ENCODE measurements at places on chromosomes 1 and 21.

DNA sequence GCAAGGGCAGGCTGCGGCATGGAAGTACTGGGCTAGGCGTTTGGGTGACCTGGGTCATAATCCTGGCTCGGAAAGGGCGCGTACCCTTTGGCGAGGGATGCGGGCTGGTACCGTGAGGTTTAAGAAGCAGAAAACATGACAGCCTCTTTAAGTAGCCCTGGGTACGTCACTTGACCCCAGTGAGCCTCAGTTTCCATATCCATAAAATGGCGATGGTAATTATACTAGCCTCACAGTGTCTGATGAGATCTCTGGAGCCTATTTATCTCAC is 700 bp downstream of the PIGV start:
- DNase-seq: peak; percentile 36

GRCh38 chr1:154567386-154568156 is at the start of gene CHRNB2:
Gene CHRNB2 (plus strand): TSS chr1:154567778. CDS start chr1:154568045, 267 bp downstream.
- peak; percentile 64 for DNase-seq

- no peak for DNase-seq
These were observed 229.0 kb downstream of the FMN2 start for GRCh38 chr1:240320659-240321058.

GRCh38 chr21:43204638-43205037 is 35.8 kb downstream of the CRYAA start:
- DNase-seq: no peak

DNA sequence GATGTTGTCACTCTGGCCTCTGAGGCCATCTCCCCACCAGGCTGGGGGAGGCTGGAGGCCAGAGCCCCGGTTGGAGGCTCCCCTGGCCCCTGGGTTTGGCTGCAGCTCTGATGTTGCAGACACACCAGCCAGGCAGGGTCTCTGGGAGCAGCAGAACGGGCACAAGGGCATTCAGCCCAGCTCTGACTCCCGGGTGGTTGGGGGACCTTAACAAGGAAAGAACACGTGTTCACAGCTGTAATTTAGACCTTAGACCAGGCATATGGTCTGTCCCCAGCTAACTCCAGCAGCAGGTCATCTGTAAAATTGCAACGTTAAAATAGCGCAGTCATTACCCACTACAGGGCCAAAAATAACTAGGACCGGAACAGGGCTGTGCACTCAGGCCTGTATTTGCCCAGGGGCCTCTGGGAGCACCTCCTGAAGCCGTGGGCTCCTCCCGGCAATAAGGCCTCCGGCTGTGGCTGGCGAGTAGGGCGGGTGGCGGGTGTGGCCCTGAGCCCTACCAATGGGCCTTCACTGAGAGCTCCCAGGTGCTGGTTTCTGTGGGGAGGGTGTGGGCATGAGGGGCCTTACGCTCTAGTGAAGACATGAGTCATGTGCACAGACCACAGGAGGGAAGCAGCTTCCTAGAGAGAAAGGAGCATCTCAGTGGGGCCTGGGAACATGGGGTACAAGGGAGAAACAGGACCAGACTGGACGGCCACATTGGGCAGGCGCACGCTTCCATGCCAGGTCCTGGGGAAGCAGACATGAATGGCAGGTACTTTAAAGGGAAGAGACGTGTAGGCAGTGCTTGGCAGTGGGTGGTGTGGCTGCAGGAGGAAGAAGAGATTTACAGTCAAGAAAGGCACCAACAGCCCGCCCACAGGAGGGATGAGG is 6.1 kb downstream of the LDLRAP1 start:
- peak; percentile 94 for DNase-seq

DNA sequence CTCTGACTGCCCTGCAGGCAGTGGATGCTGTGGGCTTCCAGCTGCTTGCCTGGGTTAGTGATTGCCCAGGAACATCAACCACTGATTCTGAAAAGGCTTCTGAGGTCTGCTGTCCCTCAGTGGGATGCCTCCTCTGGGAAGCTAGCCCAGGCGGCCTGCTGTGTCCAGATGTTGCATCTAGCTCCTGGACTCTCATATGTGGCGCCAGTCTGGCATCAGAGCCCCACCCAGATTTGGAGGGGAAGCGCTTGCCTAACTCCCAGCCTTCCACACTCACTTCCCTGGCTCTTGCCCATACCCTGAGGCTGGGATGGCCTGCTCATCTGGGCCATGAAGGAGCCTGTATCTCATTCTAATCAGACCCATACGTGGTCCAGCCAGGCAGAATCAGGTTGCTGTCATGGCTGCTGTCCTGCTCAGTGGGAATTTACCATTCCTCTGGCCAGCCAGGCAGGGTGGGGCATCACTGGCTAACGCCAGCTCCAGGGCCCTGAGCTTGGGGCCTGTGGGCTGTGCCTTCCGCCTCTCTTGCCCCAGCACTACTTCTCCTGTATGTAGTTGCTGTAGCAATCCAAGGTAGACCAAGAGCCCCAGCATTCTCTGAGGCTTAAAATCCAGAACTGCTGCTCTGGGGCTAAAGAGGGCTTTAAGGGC is 4.1 kb downstream of the CSF1 start:
- DNase-seq: no peak

- no peak for DNase-seq
These were observed 13.3 kb downstream of the CDK18 start for GRCh38 chr1:205517763-205518162.

- no peak for DNase-seq
These were observed 83.4 kb downstream of the MDM4 start for GRCh38 chr1:204599596-204599995.

DNA sequence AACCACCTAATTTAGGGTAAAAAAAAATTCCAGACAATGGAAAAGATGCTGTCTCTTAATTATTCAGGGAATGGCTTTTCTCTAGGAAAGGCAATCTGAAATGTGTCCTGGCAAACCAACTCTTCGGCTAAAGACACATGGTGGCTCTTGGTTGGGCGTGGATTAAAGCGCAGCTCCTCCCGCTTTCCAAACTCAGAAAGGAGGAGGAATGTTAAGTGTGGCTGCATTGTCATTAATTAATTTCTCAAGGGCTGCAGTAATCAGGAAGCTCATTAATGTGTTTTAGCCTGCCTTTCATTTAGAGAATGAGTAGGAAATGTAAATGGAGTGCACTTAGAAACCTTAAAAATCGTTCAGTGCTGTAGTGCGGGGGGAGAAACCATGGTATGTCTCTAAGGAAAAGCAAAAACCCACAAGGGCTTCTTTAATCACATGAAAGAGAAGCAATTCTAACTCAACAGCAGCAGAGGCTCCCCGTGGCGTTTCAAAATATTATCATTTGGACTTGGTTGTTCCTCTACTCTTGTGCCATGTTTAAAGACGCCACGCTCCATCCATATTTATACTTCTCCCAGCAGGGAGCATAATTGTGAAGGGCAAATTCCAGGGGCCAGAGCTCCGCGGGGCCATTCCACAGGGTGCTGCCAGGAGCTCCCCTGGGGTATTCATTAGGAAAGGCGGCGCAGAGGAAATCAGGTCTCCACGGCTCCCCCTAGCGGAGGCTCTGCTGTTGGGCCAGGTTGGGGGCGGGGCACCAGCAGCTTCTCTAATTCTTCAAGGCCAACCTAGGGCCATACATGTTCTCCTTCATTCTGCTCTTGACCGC is 91.9 kb upstream of the SSX2IP start:
- peak; percentile 72 for DNase-seq

DNA sequence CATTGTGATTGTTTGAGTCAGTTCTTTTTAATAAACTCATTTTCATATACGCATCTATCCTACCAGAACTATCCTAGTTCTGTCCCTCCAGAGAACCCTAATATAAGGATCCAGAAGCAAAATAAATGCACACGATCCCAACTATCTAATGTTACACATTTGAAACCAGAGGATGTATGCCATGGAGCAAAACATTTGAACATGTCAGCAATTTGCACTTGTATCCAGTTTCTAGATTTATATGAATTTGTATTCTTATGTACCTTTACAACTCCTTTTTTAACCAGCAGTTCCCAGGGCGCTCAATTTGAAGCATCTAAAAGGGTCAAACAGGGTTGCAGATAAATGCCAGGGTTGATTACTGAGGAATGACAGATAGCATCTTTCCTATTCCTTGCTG is 2.1 kb downstream of the EXTL2 start:
- DNase-seq: no peak

- DNase-seq: peak; percentile 87
These were observed 8.0 kb upstream of the MACF1 start for GRCh38 chr1:39196244-39197215.

DNA sequence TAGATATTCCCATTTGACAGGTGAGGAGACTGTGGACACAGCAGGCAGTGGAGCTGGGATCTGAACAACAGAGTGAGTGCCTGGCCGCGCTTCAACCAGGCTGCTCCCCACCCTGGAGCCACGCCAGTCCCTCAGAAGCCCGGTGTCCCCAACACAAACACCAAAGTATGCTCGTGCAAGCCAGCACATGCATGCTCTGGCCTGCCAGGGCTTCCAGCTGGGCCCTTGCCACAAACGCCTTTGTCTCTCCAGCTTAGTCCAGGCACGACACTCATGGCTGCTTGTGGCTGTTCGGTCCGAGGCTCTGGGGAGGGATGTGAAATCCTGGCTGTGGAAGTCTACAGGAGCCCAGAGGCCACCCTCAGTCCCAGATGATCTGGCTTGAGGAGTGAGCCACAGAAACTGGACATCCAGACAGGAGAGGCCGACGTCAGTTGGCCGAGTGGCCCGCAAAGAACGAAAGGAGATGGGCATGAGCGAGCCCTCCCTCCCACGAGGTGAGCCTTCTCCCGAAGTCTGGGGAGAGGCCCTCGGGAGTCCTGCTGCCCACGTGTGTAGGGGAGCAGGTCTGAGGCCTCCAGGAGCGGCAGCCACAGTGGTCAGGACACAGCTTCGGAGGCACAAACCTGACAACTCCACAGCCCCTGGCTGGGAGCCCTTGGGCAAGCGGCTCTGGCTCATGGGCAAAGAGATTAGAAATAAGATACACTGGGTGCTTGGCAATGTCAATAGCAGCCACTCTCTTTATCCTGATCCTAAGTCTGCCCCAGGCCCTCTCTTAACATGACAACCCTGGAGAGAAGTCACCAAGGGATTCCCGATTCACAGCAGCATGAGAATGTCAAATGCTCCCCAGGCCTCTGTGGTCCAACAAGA is 117.1 kb upstream of the IFFO2 start:
- no peak for DNase-seq

GRCh38 chr1:9018333-9018732 is 7.9 kb downstream of the SLC2A7 start:
- no peak for DNase-seq

GRCh38 chr1:240399381-240399780 is 212.6 kb downstream of the GREM2 start:
- DNase-seq: no peak

DNA sequence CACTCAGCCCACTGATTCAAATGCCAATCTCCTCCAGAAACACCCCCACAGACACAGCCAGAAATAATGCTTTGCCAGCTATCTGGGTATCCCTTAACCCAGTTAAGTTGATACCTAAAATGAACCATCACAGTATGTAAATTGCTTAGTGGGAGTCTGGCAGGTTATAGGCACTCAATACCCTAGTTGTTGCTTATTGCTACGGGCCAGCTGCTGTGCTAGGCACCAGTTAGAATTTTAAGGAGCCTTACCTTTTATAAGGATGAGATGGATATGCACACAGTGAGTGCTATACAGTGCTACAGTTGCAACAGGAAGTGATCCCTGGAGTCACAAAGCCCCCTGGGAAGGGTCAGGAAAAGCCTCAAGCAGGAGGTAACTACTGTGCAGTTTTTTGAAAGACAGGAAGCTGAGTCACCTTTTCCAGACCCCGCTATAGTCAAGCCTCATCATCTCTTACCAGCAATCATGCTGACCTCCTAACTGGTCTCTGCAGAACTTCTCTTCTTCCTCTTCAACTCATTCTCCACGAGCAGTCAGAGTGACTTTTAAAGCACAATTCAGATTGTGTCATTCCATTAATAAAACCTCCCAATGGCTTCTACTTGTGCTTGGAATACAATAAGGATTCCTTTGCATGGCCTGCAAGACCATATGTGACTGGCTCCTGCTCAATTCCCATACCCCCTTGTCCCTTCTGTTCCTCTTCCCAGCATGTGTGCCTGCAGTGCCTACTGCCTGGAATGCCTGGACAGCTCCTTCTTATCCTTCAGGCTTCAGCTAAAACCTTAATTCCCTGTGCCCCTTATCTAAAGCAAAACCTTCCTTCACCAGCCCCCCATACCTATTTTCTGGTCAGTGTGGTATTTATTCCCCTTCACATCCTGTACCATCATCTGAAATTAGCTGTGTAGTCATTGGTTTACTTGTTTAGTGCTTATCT is 10.4 kb upstream of the TLR5 start:
- DNase-seq: peak; percentile 26

DNA sequence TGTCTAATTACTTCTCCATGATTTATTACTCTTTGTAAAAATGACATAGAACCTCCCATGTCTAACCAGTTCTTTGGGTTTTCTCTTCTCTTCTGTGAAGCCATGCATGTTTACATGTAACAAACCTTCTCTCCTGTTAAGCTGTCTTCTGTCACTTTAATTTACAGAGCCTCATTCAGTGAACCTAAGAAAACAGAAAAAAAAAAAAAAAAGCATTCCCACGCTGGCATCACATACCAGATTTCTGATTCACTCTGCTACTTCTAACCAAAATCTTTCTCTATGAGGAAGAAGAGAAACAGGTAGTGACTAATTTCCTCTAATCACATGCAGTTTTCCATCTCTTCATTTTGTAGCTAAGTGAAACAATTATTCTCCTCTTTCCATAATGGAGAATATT is 141.4 kb upstream of the CXADR start:
- no peak for DNase-seq

DNA sequence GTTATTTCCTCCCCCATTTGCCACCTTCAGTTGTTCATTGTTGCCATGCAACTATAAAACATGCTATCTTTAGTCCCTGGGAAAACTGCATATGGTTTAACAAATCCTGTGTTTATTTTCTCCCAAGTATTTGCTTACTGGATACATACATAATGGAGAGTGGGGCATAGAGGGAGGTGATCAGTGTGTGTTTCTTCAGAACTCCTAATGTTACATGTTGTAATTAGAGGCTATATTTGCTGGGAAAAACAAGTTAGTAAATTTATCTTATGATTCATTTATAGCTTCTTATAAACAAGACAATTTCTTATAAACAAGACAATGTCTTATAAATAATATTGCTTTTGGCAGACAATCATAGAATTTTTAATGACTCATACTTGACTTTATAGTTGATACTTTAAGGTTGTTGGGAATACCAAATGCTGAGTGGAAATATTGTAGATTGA is 7.3 kb upstream of the GIPC2 start:
- no peak for DNase-seq
